ENCODE measurements at places on chromosomes 13 and 19.

- DNase-seq: no peak
Measured at GRCh38 chr13:95509521-95510310, 42.8 kb upstream of the CLDN10 start.

DNA sequence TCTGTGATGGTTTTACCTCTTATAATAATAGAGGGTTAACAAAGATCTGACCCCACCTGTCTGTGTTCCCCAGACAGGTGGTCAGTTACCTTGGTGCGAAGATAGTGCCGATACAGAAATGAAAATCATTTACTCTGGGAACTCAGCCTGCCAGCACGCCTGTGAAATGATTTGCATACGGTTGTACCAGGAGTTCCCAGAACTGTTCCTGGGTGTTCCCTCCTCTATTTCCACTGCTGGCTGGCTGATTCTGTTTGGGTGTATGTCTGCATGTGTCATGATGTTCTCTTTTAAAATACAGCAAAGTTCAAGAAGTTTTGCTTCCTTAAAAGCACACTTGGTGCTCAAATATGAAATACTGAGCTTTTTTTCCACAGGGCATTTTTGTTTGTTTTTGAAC is 527.1 kb downstream of the FGF9 start:
- no peak for DNase-seq

DNA sequence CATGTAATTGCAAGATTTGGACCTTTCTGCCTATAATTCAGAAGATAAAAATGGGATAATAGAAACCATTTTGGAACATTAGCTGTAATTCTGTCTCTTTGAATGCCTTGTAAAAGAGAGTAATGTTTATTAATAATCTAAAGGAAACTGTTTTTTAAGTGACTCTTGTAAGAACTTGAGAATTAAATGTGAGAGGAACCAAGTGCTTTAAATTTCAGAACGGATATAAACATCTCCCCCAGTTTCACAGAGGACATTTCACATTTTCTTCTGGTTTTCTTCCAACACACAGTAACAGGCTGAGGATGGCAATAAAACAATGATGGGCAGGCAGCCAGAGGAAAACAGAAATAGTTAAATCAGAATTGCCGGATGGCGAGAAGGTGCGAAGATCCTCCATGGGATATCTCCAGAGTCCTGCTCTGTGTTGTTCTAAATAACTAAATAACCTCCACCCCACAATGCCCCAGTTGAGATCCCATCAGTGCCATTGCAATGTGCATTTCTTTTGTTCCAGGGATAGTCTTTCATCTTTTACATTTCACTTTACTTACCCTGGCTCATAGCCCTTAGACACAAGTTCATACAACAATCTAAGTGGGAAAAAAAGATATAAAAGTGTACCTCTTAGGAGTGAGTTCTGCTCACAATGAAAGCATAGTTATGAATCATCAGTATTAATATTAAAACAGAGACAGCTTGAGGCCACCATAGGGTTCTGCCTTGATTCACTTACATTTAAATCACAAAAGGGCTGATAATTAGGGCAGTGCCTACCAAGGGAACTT is 73.3 kb downstream of the TNFRSF19 start:
- no peak for DNase-seq

DNA sequence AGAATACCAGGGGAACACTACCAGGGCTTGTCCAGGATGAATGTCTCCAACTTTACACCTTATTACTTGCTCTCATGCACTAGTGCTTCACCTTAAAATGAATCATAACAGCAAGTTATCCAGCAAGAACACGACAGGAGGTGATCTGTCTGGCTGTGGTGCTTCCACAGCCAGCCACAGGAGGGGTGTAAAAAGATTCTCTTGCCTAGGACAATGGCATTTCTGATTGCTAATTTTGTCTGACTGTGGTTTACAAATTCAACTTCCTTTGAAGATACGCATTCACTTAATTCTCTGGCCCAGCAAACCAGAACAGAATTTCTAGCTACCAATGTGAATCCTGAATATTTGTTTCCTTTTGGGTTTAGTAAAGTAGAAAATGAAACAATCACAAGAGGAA is 23.1 kb upstream of the COG3 start:
- DNase-seq: peak; percentile 48
